Trophoblast cell (in vitro differentiated cells and primary cell): ENCODE measurements at places on chromosomes 5 and 9.

DNA sequence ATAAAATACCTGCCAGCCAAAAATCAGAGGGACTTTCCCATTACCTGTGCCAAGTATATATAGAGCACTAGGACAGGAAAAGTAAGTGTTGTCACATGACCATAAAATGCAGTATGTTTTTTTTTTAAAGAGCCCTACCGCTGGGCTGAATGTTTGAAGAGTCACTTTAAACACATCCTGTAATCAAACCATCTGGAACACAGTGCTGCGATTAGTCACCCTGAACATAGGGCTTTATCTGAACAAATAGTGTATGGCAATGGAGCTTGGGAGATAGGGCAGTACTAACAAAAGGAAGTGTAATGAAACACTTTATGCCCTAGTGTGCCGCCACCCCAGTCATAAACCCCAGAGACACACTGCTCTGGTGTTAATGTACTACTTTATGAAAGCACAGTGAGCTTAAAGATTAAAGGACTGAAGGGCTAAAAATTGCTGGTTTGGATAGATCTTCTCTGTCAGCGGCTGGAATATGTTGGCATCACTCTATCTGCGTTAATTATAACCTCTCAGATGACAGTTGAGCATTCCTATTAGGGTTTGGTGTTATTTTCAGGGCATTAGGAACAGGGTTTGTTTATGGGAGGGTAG lies 90.4 kb downstream of the ZNF608 start:
- DNase-seq = peak; percentile 67

DNA sequence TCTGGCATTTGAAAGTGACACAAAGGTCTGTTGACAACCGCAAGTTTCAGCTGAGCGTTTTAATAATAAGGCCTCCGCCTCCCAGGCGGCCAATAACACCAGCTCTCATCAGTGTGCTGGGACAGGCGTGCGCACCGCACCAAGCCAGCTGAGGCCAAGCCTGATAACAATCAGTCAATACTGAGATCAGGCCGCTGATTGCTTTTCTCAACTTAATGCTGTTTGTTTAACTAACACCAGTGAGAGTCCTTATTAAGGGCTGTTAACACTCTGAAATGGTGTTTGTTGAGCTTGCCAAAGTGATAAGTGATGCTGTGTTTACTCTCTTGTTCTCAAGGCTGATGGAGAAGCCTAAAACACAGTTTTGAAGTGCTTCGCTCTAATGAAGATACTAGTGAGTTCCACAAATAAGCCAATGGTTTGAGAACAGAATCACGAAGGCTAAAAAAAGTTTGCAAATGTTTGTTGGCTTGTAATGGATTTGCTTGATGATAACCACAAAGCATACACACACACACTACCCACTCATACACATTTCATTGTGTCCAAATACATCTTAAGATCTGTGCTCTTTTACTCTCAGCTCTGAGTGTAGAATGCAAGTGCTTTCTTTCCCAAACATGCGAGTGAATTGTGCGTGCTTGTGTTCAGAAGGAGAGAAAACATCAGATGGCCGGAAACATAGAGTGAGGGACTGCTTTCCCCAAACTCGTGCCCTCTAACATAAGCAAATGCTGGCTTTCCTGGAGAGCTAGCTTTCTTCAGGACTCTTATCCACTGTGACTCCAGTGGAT lies 330.4 kb upstream of the KLF4 start:
- DNase-seq = peak; percentile 35

GRCh38 chr5:132002757-132003156 lies 8.7 kb downstream of the ACSL6 start:
- DNase-seq = no peak

DNA sequence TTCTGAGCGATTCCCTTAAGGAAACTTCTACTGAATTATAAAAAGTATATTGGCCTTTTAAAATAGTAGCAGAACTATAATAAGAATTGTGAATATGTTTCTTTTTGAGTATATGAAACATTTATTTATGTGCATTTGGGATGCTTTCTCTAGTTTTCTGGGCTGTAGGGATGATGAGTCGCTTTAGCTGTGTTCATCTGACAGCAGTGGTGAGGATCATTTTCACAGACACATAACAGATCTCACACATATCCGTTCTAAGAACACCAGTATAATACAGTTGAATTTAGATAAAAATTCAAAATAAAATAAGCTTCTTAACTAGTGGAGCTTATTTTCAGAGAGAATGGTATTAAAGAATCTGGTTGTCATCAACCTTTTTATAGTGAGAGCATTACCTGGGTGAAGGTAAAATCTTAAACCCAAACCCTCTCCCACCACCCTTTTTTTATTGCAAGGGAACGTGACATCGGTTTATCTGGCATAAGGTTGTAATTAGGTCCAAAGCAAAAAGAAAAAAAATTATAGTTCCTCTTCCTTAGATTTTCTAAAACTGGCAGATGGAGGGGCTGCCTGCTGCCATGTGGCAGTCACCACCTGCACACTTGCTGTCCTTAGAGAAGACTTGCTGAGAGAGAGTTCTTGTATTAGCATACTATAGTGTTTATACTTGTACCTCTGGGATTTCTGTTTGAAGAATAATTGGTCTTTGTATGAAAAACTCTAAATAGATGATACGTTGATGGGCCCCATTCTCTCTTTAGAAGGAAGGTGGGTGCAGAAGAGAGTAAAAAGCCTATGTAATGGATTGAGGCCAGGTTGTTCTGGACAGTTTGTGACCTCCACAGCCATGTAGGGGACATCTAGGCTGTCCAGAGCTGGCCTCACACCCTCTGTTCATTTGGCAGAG lies 86.8 kb downstream of the CAMK4 start:
- no peak for DNase-seq

DNA sequence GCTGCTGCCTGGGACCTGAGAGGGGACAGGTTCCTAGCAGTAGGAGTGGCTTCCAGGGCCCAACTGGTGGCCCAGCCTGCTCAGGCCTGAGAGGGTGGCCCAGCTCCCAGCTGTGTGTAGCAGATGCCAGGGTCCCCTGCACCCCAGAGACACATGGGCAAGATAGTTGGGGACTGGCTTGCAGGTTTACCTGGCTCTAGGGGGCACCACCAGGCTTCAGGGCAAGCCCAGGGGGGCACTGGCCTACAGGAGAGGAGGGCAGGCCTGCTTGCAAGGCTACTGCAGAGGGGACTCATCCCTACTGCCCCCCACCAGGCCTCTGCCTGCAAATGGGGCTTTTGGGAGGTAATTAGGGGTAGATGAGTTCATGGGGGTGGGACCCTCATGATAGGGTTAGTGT lies 123.3 kb downstream of the ZNF354C start:
- no peak for DNase-seq

DNA sequence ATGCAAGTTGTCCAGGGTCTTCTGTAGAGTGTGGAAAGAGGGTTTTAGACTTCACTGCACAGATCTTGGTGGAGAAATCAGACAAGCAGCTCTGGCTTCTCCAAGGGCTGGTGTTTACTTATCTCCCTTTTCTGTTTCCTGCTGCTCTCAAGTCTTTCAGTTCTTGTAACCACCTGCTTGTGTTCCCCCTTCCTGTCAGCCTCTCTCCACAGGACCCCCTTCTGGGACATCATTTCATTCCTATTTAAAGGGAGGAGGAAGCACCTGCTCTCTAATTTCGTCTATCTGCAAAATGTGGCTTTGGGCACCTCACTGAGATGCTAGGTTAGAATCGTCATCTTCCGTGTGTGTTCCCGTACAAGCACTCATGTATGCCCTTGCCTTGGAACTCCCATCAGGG lies 636.2 kb downstream of the MTRR start:
- no peak for DNase-seq

DNA sequence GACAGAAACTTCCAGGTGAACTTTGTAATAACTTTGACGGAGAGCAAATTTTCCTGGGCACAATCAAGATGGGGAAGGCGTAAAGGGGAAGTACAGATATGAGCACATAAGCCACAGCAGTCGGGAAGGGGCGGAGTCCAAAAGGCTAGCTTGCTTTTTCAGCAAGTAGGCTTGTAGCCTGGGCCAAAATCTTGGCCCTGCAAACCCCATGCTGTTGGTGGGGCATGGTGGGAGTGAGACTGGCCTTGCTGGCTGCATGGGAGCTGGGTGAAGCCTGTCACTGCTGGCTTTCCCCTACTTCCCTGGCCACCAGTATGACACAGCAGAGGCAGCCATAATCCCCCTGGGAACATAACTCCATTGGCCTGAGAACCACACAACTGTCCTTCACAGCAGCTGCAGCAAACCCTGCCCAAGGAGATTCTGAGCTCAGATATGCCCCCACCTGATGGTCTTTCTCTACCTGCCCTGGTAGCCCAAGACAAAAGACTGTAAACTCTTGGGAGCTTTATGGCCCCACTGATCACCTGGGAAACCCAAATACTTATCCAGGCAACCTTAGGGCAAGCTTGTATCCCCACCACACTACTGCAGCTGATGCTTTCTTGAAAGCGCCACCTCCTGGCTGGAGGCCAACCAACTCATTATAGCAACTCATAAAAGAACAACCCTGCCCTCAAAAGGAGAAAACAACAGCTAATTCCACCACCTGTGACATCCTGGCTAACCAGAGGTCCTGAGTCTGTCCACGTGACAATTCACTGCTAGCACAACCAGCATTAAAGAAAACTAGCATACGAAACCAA lies 24.0 kb downstream of the DCTN4 start:
- no peak for DNase-seq

- peak; percentile 69 for DNase-seq
Observed at GRCh38 chr5:35138232-35138631, 90.5 kb upstream of the AGXT2 start.

- no peak for DNase-seq
Observed at GRCh38 chr9:1057910-1058309, 7.8 kb downstream of the DMRT2 start.

- DNase-seq = peak; percentile 17
Observed at GRCh38 chr9:134283111-134283515, 43.1 kb upstream of the RXRA start.

DNA sequence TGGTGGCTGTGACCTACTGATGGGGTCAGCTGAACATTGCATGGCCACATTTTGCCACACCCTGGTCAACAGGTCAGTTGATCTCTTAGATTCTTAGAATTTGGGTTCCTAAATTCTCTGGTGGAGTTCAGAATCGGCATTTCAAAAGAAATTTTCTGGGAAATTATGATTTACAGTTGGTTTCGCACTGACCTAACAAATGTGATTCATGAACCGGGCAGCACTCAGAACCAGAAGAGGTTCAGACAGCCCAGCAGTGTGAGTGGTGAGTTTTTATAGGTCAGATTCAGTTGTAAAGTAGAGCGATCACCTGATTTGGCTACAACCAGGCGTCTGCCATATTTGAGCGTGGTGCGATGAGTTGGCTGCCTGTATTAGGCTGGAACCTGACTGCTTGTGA lies 163.7 kb upstream of the GAS1 start:
- DNase-seq = no peak

DNA sequence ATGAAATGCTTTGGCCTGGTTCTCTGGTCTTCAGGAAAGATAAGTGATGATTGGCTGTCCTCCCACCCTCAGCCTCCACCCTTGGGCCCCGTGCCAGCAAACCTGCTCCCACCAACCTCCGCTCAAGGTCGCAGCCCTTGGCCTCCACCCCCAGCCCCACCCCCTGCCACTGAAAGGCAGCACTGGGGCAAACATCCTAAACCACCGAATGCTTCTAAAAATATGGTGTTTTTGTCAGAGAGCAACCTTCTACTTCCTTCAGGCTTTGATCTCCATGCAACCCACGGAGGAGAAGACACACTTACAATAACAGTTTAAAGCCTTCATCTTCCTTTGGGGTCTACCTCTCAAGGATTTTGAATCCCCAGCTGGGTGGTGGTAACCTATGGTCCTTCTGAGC lies 24.0 kb upstream of the TCF7 start:
- DNase-seq = no peak

- DNase-seq = no peak
Observed at GRCh38 chr5:38273626-38274025, 15.3 kb downstream of the EGFLAM start.

DNA sequence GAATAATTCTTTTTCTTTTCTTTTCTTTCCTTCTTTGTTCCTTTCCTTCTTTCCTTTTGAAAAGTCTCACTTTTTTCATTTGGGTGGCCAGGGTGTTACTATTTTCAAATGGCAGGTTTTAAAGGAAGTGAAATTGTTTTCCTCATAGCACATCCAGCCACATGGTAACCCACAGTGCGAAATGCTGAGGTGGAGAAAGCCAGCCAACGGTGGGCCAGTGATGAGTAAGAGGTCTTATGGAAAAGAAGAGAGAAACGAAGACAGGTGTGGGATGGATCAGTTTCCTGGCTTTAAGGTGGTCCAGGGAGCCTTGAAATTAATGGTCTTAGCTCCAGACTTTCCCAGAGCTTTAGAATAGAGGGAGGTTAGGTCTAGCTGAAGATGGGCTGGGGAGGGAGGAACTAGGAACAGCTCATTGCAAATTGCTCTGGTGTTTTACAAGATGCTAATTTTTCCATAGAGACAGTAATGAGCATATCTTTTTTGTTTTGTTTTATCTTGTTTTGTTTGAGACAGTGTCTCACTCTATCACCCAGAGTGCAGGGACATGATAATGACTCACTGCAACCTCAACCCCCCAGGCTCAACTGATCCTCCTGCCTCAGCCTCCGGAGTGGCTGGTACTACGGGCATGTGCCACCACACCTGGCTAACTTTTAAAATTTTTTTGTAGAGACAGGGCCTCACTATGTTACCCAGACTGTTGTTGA lies 17.8 kb downstream of the ITK start:
- no peak for DNase-seq

- DNase-seq = peak; percentile 70
Observed at GRCh38 chr5:172141949-172142319, 46.1 kb downstream of the STK10 start.

DNA sequence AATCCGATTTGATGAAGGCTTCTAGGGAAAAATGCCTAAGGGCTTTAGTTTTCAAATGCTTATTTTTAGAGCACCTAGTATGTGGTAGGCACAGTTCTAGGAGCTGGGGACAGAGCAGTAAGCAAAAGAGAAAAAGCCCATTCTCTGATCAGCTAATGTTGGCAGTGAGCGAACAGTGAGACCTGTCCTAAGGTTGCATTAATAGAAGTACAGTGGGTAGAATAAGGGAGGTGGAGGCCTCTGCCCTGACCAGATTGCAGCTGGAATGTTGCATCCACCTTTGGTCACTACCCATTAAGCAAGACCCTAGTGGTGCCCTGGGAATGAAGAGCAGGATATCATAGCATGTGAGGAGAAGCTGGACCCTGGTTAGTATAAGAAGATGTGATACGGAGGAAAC lies 20.1 kb downstream of the IL9 start:
- no peak for DNase-seq

- no peak for DNase-seq
Observed at GRCh38 chr9:23829580-23830475, 3.8 kb upstream of the ELAVL2 start.

- no peak for DNase-seq
Observed at GRCh38 chr9:108860764-108861163, 1.3 kb upstream of the ACTL7A start.

- DNase-seq = no peak
Observed at GRCh38 chr5:110053824-110054223, 364.1 kb downstream of the MAN2A1 start.
